CD4-positive, alpha-beta memory T cell (primary cell): ENCODE measurements at places on chromosomes 7 and 10. TPM values are rescaled to one million over a fixed set of nuclear protein-coding genes. Genes with fewer than 3 reads are reported as not detected.

ELOVL3 gene
- not detected for polyA plus RNA-seq

GBF1 gene
- polyA plus RNA-seq: 23.9 TPM

CNTNAP2 gene
- polyA plus RNA-seq: not detected

WIPF3 gene
- not detected for polyA plus RNA-seq

DRGX gene
- polyA plus RNA-seq: not detected
